ENCODE measurements at places on chromosomes 16 and 17. TPM values are rescaled to one million over a fixed set of nuclear protein-coding genes. Genes with fewer than 3 reads are reported as not detected.

The GNG13 gene
- polyA plus RNA-seq, result not detected

The C16orf82 gene
- not detected for polyA plus RNA-seq

The KRT23 gene
- polyA plus RNA-seq, result not detected

The HOXB1 gene
- polyA plus RNA-seq, result not detected

The TPSAB1 gene
- not detected for polyA plus RNA-seq

The ZNF207 gene
- 141 TPM for polyA plus RNA-seq

The NOL11 gene
- polyA plus RNA-seq, result 24.1 TPM

All from IgD-negative memory B cell (primary cell).